ENCODE measurements at places on chromosomes 3 and 15. TPM values are rescaled to one million over a fixed set of nuclear protein-coding genes. Genes with fewer than 3 reads are reported as not detected.

Gene BOC
- total RNA-seq: 7.1 TPM

Gene SLC9C1
- 0.95 TPM for total RNA-seq

Gene GABRB3
- 2.2 TPM for total RNA-seq

Gene PRSS50
- 0.11 TPM for total RNA-seq

Gene PLA2G4D
- not detected for total RNA-seq

Gene ACTC1
- total RNA-seq: 15,626 TPM

Gene SLC22A13
- total RNA-seq: not detected

Gene CP
- total RNA-seq: 3.4 TPM

Gene GOLGA6C
- not detected for total RNA-seq

Gene LDHAL6B
- not detected for total RNA-seq

Gene FANCD2OS
- not detected for total RNA-seq

Gene ZNF662
- 4.1 TPM for total RNA-seq

Gene NUP210
- 3.5 TPM for total RNA-seq

Gene DUOX2
- 0.08 TPM for total RNA-seq

Gene EFHB
- not detected for total RNA-seq

DNA sequence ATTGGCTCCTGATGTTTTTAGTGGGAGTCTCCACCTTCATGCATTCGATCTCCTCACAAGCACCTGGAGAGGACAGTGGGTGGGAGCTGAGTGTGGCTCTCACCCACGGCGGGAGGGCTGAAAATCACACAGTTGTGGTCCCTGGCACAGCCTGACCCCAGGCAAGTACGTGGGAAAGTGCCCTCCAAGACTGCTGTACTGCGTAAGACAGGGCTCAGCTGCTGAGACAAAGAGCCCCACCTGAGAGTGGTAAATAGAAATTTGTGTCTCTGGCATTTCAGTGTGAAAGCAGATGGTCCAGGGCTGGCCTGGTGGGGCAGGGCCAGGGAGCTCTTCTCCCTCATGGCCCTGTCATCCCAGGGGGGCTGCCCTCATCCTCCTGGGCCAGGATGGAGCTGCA, 77.4 kb upstream of the IQSEC1 start:
- DNase-seq: no peak

- no peak for DNase-seq
These were observed 268.7 kb downstream of the XXYLT1 start for GRCh38 chr3:195001961-195002861.

GRCh38 chr3:133938770-133939462, 43.2 kb upstream of the RAB6B start:
- no peak for DNase-seq

DNA sequence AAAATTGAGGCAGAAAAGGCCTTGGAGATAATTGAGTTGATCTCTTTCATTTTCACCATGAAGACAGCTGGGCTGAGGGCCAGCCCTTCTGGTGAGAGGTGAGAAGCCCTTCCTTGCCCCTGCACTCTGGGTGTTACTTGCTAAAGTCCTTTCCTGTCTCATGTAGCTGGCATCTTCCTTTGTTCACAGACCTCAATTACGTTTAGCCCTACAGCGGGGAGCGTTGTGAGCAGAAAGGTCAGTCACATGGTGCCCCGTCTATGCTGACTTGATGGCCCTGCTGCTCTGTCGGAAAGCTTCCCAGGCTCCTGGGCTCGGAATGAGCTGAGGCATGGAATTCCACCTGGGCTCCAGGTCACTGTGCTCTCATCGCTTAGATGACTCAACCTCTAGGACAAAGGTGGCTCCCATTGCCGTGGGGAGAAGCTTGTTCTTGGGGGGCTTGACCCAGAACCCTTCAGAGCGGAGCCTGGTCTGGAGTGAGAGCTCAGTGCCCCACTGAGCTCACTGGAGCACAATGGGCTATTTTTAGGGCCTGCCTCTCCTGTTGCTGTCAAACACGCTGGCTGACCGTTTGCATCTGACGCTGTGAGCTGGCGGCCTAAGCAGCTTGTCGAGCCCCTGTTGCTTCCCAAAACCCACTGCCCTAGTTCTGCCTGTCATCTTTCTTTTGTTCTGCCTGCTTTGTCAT, 47.0 kb downstream of the RPLP1 start:
- peak; percentile 55 for DNase-seq

- DNase-seq: no peak
These were observed 103.1 kb downstream of the VGLL3 start for GRCh38 chr3:86887876-86888275.

GRCh38 chr3:128390867-128391266, 75.8 kb downstream of the DNAJB8 start:
- no peak for DNase-seq

GRCh38 chr3:66041116-66041515, 2.4 kb upstream of the MAGI1 start:
- no peak for DNase-seq

GRCh38 chr3:142353571-142353970, 94.3 kb downstream of the XRN1 start:
- no peak for DNase-seq

DNA sequence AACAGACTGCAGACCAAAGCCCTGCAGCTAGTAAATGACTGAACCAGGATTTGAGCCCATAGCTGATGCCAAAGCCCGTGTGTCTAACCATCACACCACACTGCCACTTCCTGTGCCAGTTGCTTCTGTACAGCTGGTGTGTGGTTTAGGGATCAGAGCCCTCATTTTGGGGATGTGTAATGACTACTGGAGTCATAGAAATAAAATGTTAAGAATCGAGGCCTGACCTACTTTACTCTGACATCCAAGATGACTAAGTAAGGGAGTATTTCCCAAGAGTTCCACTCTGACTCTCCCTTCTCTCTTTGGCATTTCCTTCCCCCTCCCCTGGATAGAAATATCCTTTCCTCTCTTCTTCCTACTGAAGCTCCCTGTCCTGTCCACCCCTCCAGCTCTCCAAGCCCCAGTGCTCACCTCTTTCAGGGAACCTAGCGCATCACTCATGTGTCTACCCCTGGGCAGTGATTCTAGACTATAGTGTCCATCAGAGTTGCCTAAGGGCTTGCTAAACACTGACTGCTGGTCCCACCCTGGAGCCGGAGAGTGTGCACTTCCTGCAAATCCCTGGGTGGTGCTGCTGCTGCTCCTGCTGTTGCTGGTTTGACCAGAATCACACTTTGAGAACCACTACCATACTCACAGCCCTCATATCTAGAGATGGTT, 53.8 kb downstream of the MGLL start:
- no peak for DNase-seq

GRCh38 chr3:133575086-133575485, 1.6 kb downstream of the CDV3 start:
- no peak for DNase-seq

DNA sequence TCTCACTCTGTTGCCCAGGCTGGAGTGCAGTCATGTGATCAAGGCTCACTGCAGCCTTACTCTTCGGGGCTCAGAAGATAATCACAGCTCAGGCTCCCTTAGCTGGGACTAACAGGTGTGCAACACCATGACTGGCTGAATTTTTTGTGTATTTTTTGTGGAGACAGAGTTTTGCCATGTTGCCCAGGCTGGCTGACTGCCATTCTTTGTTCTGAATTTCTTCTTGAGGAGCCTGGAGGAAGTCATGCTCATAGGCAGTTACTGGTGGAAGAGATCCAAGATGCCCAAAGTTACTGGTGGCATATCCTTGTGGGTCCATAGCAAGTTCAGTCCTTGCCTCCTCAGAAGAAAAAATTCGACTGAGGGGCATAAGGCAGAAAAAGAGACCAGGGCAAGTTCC, 16.6 kb upstream of the UBP1 start:
- no peak for DNase-seq

DNA sequence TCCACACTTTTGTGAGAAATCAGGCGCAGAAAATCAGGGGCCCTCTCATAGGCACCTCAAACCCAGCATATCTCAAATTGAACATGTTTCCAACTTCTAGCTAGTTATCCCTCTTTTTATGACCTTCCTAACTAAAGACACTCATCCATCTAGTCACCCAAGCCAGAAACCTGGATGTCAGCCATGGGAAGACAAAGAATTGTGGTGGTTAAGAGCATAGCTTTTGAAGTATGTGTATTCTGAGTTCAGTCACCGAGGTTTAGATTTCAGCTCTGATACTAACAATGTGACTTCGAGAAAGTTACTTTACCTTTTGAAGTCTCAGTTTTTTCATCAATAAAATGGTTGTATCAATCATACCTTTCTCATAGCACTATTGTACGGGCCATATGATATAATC, 495.5 kb downstream of the NLGN1 start:
- no peak for DNase-seq

GRCh38 chr15:81858136-81858535, 187.7 kb downstream of the MEX3B start:
- DNase-seq: no peak

- no peak for DNase-seq
These were observed 62.7 kb downstream of the TASOR start for GRCh38 chr3:56620371-56620770.

GRCh38 chr15:75531041-75531450, 48.1 kb downstream of the PTPN9 start:
- DNase-seq: peak; percentile 79

DNA sequence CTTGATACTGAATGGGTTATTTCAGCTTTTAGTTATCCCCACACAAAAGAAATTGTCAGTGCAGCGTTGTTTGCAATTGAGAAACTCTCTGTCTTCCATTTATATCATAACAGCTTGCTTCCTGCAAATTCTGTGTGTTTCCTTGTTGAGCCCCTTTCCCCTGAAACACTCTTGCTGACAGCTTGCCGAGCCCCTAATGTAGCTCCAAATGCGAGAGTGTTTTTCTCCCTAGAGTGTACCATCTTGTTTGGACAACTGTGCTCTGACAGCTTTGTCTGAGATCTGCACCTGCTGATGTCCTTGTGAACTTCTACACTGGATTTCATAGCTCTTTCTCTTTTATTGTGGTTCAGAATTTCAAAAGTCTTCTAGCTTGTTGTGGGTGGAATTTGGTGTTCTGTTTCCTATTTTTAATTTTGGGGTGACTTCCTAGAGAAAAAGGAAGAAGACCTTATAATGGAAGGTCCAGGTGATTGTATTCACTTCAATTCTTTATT, 343.5 kb downstream of the PDCD6IP start:
- DNase-seq: no peak

DNA sequence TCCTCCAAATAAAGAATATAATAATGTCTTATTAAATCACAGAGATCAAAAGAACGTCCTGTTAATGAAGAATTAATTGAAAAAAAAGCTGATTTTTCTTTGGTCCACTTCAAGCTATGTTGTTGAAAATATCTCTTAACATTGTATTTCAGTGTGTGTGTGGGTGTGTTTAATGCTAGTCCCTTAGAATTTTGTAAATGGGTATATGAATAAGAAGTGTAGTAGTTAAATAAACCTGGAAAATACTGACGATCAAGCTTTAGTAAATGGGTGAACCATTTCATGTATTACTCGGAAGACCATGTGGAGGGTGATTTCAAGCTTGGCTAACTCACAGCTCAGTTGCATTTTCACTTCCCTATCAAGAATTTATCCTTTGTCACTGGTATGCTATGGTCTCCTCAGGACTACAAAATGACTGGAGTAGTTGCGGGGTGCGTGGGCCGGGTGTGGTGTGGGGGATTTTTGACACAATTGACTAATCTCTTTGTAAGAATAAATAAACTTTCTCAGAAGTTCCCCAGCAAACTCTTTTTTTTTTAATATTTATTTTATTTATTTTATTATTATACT, 586.4 kb downstream of the GRM7 start:
- no peak for DNase-seq

GRCh38 chr3:167723025-167723512, 11.6 kb downstream of the PDCD10 start:
- no peak for DNase-seq

GRCh38 chr3:61724183-61724582, 162.8 kb downstream of the PTPRG start:
- DNase-seq: no peak

DNA sequence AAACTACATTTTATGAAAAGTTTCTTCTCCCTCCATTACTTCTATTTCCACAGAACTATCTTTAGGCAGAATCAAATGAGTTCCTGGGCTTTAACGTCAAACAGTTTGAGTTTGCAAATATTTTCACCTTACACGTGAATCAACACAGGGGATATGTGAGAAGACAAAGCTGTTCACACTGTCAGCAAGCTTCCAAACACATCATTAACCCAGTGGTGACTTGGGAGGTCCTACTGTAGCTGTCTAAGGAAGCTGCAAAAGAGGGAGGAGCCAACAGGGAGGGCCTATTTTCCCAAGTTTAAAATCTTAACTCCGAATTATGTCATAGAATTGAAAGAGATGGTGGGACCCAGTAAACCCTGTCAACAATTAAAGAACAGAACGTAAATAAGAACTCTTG, 337.8 kb upstream of the DNAJC19 start:
- no peak for DNase-seq

- DNase-seq: no peak
These were observed 80.8 kb downstream of the OPA1 start for GRCh38 chr3:193673845-193674244.

DNA sequence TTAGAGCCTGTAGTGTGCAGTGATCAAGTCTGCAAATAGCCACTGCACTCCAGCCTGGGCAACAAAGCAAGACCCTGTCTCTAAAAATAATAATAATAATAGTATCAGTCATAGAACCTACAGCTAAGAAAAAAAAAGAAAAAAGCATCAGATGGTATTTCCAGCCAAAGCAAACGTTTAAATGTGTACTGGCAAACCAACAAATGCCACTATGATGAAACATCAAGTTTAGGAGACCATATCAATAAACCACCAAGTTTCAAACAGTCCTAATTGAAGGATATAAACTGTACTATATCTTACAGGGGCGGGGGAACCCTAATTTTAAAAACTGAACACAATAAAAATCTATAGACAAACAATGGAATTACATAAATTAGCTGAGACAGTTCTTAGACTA, 6.4 kb downstream of the UBP1 start:
- DNase-seq: no peak

DNA sequence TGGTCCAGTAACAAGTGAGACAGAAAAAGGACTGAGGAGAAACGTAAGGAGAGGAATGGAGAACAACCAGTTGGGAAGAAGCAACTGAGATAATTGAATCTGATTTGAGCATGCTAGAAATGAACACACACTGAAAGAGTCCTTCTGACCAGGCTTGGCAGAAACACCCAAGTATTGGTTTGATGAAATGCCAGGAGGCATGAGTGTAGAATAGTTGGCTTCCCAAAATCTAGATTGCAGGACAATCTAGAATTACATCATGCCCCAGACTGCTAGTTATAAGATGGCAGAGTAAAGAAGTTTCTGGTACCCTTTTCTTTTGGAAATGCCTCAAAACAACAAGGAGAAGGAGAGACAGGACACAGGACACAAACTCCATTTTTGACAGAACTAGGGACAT, 189.7 kb upstream of the STT3B start:
- no peak for DNase-seq

GRCh38 chr3:12983319-12983718, 89.9 kb downstream of the IQSEC1 start:
- no peak for DNase-seq
